Stimulated activated CD4-positive, alpha-beta T cell treated with anti-CD3 and anti-CD28 coated beads, Interleukin-1b, Interleukin-23, amount 100 ng/mL, for 1 hour (primary cell): ENCODE measurements at places on chromosomes 1 and 21.

GRCh38 chr1:42142894-42143675 lies 10.1 kb upstream of the GUCA2B start:
- DNase-seq = no peak

DNA sequence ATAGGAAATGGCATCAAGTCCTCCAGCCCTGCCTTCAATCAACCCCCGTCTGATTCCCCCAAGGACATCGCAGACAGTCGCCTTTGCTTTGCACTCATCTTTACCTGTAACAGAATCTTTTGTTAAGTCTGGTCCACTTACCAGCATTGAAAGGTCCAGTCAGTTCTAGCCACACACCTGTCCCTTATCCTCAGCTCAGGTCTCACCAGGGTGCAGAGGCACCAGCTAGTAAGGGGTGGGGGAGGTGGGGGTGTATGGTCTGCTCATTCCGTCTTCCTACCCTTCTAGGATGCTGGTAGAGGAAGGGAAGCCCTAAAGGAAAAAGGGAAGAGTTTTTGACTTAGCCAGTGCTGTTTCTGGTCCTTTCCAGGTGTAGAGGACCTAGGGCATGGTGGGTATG lies 427.7 kb downstream of the MATN1 start:
- DNase-seq = no peak

DNA sequence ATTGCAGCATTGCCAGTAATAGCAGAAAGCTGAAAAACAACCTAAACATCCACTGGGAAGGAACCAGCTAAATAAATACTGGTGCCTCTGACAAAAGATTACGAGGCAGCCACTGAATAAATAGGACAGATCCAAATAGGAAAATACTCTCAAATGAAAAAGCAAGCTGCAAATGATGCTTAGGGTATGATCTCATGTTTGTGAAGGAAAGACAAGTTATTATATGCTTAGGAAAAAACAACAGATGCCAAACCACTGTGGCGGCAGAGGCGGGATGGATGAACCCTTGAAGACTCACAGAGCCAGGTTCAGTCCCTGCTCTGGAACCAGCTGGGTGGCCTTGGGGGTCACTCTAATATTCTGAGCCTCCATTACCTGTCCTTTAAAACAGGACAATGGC lies 41.6 kb downstream of the MATN1 start:
- no peak for DNase-seq

DNA sequence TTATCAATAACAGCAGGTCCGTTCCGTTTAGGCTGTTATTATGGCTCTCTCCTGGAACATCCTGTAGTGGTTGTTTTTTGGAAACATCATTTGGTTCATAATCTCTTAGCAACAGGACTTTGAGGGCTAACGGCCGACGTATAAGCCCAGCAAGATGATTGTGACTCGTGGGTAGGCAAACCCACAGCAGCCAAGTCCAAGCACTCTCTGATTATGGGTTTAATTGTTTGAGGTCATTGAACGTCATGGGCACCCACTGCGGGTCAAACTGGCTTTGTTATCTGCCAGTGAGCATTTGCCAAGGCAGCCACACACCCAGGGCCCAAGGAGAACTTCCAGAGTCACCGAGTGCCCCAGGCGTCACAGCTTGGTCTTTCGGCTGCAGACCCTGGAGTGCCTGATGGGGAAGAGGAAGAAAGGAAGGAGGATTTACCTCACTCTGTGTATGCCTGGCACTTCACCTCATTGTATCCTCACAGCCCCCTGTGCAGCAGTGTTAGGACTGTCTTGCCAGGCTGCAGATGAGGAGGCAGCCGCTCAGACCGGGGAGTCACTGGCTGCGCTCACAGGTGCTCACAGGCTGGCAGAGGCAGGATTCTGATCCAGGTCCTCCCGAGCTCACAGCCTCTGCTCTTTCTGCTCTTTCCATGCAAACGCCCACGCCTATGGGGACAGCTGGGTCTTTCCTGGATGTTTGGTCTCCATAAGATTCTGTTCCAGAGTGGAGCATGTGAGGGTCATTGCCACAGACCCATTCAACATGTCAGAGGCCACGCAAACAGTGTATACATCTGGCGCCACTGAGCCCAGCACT lies 30.8 kb upstream of the EPS8L3 start:
- no peak for DNase-seq

DNA sequence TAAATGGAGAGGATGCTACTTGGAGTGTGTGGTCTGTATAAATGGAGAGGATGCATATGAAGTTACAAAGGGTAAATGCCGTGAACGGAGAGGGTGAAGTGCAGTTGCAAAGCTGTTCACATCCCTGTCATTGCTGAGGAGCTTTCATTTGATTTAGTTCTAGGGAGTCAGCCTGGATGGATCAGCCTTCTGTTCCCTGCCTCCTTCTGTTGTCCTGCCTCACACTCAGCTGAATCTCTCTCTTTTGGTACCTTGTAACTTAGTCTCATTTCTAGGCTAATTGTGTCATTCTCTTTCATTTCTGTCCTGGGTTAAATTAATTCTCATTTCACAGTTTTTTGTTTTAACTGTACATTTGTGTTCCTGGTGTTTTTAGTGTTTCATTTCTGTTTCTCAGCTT lies 133.2 kb upstream of the COL6A1 start:
- no peak for DNase-seq

DNA sequence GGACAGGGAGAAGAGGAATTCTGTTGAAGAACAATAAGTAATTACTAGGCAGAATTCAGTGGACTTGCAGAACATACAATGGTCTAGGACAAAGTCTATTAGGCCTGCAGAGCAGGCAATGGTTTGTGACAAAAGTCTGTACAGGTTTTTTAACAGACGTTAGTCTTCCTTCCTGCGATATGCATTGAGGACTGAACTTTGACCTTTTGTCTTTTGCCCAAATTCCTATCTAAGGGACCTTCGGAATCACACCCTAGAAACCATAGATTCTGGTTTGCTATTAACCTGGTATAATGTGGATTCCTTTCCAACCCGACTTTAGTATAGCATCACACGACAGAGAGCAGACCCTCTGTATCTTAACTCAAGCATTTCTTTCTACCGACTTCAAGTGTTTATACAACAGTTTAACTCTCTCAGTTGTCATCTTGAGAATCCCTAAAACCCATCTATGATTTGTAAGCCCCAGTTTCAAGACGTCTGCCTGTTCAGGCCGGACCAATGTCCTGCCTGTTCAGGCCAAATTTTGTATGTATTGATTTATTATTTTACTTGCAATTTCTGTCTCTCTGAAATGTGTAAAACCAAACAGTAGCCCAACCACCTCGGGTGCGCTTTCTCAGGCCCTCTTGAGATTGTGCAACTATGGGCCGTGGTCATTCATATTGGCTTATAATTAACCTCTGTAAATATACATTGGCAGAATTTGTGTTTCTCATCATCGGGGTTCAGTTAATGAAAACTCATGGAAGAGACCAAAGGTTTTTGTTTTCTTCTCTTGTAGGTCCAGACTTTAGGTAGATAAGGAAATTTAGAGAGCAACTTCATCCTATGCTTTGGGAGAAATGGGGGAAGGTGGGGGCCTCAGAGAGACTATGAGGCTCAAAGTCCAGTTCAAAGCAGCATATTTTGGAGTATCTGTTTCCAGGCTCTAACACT lies 76.9 kb upstream of the TNFSF18 start:
- no peak for DNase-seq

DNA sequence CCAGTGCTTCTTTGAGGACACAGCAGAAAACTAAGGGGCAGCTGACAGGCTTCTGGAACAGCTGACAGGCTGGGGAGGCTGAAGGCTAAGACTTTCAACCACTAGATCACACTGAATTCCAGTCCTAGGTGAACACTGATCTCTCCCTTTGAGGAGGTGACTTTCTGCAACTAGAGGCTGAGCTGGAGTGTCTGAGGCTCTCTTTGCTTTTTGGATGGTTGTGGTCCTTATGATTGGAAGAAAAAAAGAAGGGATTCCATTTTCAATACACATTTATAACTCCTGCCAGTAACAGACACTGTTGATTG lies 1.4 kb downstream of the IL6R start:
- no peak for DNase-seq

DNA sequence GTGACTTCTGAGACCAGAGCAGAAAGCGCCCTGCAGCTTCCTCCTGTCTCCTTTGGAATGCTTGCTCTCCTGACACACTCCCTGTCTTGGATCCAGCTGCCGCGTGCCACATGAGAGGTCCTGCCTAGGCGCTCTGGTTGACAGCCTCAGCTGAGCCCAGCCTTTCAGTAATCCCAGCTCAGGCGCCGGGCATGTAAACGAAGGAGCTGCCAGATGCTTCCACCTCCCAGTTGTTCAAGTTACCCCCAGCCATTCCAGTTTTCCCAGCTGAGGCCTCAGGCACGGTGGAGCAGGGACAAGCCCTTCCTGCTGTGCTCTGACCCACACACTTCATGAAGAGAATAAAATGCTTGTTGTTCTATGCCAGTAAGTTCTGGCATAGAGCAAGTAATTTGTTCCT lies 14.3 kb upstream of the CD34 start:
- DNase-seq = no peak
